ENCODE measurements at places on chromosomes 5 and 9.

DNA sequence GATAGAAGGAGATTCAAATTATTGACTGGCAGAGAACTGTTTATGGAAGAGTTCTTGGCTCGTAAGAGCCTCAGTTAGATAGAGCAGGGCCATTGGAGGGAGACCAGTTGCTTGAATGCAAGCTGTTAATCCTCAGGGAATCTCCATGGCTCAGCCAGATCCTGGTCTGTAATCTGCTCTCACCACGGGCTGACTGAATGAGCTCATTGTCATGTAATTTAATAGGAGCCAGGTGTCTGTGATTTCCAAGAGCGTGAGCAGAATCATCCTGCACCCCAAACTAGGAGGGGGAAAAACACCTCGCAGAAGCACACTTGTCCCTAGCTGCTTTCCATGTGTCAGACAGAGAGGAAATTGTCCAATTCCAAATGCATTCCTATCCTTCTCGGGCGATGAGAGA lies 19.1 kb upstream of the KCNMB1 start:
- DNase-seq, result no peak

GRCh38 chr5:3875144-3875543 lies 279.5 kb downstream of the IRX1 start:
- no peak for DNase-seq

- DNase-seq, result no peak
Measured at GRCh38 chr5:1483064-1483463, 37.8 kb upstream of the SLC6A3 start.

GRCh38 chr9:117744856-117745389 lies 40.7 kb downstream of the TLR4 start:
- no peak for DNase-seq

DNA sequence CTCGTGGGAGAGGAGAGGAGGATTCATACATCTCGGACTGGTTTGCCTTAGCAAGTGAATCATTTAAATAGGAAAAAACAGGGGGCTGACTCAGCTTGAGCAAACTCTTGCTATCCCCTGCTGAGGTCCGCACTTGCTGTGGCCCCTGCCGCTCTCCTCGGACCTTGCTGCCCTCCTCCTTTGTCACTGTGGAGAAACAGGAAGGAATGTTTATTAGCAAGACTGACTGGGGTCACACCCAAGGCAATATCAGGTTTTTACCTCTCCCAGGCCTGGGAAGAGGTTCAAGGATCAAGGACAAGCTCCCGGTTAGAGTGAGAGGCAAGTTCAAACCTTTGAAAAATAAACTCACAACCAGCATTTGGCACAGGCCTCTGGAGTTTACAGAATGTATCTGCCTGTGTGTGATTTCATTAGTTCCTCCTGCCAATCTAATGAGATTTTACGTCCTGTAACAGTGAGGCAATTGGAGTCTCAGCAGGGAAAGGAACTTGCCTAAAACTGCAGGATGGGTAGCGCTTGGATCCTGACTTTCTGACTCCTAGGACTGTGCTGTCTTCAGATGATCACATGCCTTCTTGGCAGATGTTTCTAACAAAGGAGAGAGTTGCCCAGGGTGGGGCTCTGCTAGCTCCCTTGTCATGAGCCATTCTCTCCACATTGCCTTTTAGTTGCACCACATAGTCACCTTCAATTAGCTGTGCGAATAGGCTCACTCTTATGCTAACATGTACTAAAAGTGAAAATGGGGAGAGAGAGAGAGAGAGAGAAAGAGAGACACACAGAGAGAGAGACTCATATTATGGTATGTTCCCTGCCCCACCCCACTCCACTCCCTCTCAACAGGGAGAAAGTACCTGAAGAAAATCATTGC lies 108.6 kb upstream of the CDKN2B start:
- no peak for DNase-seq

DNA sequence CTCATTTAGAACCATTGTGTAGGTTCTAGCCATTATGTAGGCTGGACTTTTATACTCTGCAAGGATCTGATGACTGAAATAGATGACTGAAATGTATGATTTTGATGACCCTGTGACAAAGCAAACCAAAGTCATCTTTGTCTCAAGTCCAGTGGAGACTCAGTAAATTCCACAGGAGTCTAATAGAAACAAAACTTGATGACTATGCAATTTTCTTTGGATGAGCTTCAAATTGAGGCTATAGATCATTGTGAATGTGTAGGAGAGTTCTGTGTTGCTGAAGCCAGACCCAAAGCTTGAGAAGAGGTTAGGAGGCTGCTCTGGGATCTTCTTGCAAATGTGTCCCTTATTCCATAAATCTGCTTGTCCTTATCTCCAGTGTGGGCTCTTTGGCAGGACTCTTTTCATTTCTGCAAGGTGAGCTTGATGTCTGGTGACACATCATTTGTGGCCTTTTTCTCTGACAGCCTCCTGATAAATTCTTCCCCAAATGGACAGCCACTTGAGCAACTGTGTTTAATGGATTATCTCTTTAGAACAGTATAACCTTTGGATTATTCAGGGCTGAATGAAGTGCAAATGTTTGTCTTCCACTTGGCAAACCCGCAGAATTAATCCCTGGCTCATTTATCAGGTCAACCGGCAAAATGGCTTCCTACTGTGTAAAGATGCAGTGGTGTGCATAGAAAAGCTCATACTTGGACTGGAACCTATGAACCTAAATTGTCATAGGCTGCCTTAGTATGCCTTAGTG lies 235.1 kb upstream of the ANKH start:
- no peak for DNase-seq

- no peak for DNase-seq
Measured at GRCh38 chr9:27349698-27350080, 52.7 kb upstream of the EQTN start.

DNA sequence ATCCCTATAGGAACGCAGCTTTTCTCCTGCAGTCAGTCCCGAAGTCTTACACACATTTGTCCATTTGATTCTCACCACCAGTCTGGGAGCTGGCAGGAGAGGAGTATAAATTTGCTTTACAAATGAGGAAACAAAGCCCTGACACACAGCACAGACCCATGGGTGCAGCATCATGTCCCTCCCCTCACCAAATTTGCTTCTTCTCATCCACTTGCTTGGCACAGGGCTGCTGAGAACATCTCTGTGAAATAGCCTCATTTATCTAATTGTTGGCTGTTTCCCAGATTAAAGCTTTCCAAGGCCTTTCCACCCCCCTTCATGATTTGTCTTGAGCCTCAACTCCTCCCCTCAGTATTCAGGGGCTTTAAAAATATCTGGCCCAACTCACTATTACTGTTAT lies 11.3 kb upstream of the ADRB2 start:
- no peak for DNase-seq

DNA sequence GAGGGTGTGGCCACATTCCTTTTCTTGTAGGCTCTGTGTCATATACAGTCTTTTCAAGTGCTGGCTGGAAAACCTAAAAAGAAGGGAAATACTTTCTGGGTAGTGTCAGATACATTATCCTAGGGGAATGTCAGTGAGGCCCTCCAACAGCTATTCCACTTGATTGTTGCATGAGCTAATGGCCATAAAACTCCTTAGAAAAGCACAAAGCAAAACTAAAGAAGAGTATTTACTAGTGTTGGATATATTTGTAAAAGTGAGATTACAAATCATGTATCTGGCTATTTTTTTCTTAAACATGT lies 829 bp downstream of the ANXA1 start:
- no peak for DNase-seq

DNA sequence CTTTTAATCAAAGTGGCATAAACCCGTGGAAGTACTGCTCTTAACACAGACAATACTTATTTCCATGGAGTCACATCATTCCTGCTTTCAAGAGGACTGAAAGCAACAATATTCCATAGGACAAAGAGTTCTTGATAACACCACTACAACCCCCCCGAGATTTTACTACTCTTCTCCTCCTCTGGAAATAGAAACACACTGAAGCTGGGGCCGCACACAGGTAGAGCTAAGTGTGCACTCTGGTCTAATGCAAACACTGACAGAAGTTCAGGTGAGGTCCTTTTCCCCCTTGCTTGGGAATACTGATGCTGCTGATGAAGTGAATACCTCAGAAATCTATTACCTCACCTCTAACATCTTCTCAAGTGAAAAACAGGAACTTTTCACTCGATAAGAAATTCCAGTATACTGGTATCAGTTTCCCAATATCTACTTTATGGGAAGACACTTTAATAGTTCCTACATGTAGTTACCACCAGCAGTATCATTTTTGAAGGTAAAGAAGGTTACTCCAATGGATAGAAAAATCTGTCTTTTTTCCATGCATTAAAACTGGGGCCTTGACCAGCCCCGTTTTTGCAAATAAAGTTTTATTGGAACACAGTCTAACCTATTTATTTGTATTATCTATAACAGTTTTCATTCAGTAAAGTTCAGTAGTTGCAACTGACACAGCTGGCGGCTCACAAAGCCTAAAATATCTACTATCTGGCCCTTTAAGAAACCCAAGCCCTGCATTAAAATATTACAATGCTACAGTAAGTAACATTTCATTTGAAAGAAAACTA lies 50.0 kb downstream of the GOLPH3 start:
- no peak for DNase-seq

DNA sequence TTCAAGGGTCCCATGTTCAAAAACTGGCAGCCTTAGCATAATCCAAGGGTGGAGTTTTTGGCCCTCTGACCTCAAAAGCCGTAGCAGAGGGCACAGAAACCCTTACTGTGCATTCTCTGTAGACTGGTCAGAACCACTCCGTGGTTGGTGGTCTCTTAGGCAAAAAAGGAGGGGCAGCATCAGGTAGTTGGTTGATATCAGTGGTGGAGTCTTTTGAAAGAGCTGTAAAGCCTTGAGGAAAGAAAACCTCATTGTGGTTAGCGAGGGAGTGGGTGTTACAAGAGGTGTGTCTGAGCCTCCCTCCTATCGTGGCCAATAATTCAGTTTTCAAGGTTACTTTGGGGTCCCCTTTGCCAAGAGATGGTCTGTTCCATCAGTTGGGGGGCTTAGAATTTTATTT lies 40.9 kb downstream of the ARHGEF28 start:
- DNase-seq, result no peak

GRCh38 chr5:173671121-173671949 lies 54.9 kb upstream of the BOD1 start:
- DNase-seq, result no peak

- no peak for DNase-seq
Measured at GRCh38 chr5:81830596-81830995, 79.7 kb upstream of the SSBP2 start.

DNA sequence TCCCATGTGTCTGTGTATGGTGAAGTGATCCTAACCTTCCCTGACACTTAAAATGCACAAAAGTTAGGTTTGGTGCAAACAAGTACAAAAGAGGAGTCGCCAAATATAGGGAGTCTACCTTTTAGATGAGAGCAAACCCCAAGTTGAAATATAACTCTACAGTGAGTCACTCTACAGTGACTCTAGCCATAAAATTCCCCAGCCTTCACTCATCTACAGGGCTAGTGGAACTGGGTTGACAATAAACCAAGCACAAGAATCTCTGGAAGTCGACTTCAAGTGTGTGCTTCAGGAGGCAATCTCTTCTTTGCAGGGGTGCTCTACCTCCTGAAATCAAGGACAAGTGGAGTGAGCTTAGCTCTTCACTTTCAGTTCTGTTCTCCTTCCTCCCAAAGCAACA lies 3.3 kb downstream of the SHISAL2B start:
- DNase-seq, result no peak

DNA sequence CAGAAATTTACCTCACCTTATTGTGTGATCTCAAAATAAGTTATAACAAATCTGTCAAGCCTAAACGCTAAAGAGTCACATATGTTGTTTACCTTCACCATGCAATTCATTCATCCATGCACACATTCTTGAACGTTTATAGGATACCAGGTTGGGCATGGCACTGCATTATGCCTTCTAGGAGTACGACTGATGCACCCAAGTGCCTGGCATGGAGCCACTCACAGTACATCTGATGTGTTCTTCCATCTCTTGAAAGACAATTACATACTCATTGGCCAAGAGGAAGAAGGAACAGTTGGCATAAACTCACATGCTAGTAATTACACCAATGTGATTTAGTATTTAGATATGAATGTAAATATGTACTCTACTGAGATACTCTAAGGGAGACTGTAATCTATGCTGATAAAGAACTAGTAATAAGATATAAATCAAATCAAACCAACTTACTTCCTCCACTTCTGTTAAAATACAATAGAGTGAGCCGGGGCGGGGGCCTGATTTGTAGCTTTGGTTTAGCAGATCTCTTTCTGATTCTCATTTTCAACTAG lies 90.7 kb downstream of the LPAR1 start:
- no peak for DNase-seq

DNA sequence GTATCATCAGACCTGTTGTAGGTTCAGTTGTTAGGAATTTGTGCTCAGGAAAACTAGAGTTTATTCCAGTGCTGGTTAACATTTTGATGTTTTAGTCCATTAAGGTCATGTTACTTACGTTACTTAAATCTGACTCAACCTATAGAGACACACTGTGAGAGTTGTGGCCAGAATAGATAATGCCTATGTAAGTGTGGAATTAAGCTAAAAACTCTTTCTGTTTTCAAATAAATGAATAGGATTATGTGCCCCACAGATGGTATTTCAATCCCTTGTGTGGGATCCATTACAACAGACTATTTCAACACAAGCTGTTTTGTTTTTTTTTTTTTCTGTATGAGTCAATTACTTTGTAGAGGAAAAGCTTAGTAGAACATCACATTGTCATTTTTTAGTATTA lies 68.1 kb downstream of the MEGF10 start:
- DNase-seq, result no peak

GRCh38 chr5:432201-432927 lies 10.6 kb upstream of the EXOC3 start:
- no peak for DNase-seq

DNA sequence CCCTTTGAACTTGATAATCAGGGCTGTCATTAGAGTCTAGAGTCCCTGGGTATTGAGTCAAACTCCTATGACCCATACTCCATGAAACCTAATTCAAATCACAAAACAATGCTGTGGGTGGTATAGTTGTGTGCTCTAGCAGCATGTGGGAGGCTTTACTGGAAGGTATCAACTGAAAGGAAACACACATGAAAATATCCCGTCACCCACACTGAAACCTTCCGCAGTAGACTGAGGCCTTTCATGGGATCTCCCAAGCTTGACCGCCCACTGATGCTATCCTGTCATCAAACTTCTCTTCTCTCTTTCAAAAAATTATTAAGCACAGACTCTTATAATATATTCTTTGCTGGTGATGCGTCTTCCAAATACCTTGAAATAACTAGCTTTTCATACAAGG lies 569.1 kb upstream of the MEF2C start:
- DNase-seq, result no peak

- DNase-seq, result no peak
Measured at GRCh38 chr5:160638161-160638742, 213.8 kb downstream of the ATP10B start.

DNA sequence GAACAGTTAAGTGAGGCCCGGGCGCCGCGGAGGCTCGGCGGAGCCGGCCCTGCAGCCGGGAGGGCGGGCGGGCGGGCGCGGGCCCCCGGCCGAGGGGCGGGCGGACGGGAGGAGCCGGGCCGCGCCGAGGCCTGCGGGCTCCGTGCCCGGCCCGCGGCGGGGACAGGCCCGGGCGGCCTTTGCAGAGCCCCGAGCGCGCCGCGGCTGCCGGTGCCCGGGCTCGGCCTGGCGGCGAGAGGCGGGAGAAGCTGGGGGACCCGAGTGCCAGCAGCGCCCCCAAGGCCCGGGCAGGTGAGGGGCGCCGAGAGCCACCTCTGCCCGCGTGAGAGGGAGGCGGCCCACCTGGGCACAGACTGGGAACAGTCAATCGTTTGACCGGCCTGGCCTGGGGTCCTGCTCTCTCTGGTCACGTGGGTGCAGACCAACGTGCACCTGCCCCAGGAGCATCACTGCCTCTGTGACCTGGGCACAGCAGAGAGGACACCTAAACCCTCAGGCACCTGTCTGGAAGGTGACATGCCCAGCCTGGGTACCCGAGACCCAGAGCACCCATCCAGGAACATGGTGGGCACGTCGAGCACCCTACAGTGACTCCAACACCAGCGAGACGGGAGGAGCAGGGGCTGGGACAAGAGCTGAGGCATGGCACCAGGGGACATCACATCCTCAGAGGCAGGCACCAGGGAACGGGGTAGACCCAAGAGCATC lies 531 bp downstream of the MVB12B start:
- DNase-seq, result no peak

Data from activated CD4-positive, CD25-positive, alpha-beta regulatory T cell treated with anti-CD3 and anti-CD28 coated beads, Interleukin-2, amount 50 U/mL, for 16 hours (primary cell).